ENCODE measurements at places on chromosomes 13 and 19.

DNA sequence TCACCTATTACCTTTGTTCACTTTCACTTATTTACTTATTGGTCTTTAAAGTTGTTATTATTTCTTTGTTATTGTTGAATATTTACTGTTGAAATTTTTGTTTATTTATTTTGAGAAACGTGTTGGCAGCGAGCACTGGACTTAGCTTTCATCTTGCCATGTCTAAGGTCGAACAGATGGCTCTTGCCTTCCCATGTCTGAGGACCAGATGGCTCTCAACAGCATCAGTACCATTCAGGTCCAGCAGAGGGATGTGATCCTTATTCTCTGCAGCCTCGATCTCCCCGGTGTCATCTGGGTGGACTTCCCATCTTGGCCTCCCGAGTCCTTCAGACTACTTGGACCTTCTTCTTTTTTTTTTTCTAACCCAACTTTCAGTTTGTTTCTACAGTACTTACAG lies 1437.6 kb downstream of the UQCRFS1 start:
- DNase-seq: no peak

GRCh38 chr19:10431943-10432735 lies 11.8 kb downstream of the PDE4A start:
- DNase-seq: no peak

- no peak for DNase-seq
Measured at GRCh38 chr13:110047496-110047895, 259.5 kb downstream of the COL4A1 start.

DNA sequence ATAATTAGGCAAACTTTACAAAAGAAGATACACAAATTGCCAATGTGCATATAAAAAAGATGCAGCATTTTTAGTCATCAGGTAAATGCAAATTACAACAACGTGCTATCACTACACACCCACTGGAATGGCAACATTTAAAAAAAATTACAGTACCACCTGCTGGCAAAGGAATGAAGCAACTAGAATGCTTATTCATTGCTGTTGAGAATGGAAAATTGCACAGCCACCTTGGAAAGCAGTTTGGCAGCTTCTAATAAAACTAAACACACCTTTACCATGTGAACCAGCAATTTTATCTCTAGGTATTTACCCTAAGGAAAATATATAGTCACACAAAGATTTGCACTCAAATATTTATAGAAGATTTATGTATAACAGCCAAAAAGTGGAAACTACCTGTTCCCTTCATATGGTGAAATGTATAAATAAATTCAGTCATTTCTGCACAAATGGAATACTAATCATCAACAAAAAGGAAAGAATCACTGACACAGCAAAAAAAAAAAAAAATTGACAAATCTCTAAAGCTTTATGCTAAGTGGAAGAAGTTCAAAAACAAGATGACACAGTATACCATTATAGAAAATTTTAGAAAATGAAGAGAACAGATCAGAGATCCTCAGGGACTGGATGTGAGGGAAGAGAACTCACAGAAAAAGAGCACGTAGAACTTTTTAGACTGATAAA lies 30.3 kb downstream of the OXGR1 start:
- DNase-seq: no peak

GRCh38 chr13:27472941-27473340 lies 22.6 kb upstream of the MTIF3 start:
- DNase-seq: no peak

DNA sequence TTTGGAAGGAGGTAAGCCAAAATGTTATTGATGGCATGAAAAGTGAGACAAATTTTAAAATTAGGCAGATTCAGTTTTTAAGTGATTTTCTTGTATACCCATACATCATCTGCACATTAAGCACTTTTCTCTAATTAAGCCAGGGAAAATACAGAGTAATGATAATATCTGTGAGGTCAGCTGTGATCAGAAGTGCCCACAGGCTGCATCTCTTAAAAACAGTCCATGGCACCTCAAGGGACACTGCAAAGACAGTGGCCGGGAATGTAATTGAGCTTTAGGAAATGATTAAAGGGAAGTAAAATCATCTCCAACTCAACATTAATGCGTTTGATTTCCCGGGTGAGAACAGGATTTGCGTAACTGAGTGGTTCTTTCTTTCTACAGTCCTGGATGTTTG lies 2.0 kb downstream of the COL4A1 start:
- no peak for DNase-seq

Data from smooth muscle cell of the brain vasculature (primary cell).